ENCODE measurements at places on chromosomes 2 and 18.

DNA sequence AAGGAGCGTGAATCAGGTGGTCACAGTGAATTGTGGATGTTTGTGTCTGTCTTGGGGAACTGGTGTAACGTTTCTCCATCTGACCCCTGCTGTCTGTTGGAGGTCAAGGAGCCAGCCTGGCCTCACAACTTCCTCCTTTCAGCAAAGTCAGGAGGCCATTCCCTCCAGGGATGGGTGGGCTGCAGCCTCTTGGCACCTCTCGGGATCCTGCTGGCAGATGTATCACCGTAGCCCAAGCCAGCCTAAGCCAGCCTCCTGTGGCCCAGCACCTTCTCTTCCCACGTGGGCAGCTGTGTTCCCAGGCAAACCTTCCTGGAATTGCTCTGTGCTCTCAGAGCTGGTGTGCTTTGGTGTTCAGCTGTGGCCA is 30.5 kb downstream of the HPCAL1 start:
- no peak for DNase-seq

DNA sequence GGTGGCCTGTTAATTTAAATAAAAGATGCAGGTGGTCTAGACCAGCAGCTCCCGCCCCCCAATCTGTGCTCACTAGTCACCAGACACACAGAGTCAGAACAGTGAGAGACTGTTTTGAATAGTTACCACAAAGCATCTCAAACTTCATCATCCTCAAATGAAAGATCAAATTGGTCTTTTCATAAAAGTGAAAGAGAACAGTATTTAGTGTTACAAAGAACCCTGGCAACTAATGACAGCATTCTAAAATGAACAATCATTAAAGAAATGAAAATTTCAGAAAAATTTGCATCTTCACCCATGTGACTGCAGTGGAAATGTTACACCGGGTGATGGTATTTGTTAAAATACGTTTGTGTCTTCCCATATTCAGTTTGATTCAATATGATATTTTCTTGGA is 65.5 kb upstream of the PMAIP1 start:
- no peak for DNase-seq

GRCh38 chr2:63613391-63613901 is 24.7 kb downstream of the MDH1 start:
- DNase-seq: no peak

- no peak for DNase-seq
These were observed 16.7 kb downstream of the CCDC68 start for GRCh38 chr18:54942569-54942968.

DNA sequence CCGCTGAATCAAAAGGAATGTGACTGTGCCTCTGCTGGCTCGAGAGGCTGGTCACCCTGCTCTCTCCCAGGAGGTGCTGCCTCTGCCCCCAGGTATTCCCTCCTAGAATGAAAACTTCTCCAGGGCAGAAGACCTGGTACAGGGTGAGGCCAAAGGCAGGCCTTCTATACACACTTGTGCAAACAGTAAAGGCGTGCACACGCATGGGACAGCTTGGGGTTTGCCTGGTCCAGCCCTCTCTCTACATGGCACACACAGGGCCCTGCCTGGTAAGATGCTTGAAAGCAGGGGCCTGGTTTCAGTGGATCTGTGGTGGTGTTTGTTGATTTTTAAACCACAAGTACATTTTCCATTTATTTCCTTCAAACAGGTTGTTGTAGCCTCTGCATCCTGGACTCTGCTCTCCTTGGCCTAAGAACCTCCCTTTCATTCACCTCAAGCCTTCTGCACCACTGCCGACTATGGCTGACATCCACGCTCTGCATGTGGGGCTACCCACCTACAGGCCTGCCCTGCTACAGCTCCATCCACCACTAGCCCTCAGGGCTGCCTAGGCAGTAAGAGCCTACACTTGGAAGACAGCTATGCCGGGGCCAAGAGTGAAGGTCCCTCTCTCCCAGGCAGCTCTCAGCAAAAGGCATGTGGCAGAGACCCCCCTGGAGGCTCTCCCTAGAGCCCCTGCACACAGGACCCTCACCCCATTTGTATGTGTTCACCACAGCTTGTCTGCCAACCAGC is 190.7 kb downstream of the ZBTB7C start:
- no peak for DNase-seq

DNA sequence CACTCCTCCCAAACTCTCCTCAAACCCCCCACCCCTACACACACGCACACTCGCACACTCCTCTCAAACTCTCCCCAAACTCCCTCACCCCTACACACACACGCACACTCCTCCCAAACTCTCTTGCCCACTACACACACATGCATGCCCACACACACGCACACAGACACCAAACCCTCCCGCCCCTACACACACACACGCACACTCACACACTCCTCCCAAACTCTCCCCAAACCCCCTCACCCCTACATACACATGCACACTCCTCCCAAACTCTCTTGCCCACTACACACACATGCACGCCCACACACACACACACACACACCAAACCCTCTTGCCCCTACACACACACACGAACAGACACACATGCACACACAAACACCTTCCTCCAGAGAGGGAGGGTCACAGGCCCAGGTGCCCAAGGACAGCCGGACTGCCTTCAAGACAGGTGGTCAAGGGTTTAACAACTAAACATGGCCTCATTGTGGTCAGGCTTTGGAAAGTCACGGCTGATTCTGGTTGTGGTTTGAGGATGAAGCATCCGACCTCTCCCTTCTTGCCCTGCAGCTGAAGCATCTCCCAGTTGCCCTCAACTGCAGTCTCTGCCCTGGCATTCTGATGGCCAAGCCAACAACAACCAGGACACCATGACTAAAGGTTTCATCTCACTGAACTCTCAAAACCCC is 72.3 kb upstream of the SNTG2 start:
- no peak for DNase-seq

Measured in WTC11 (cell line).